Effector memory CD4-positive, alpha-beta T cell (primary cell): ENCODE measurements at places on chromosomes 7 and 10.
A peak's percentile ranks its signal among the peaks of the same experiment; 100 is the strongest.

- no peak overlapping the region for H3K27ac ChIP-seq
- H3K4me3 ChIP-seq = no peak overlapping the region
- no peaks in the 10 kb centered on the region for H3K27me3 ChIP-seq
- no peak for DNase-seq
- H3K36me3 ChIP-seq = no peaks in the 10 kb centered on the region
These were observed 221.8 kb upstream of the PPP1R3A start for GRCh38 chr7:114140561-114140960.

- no peak overlapping the region for H3K27ac ChIP-seq
- no peak overlapping the region for H3K4me3 ChIP-seq
- no peak for DNase-seq
- H3K27me3 ChIP-seq = no peaks in the 10 kb centered on the region
These were observed 660.8 kb downstream of the MAGI2 start for GRCh38 chr7:78792624-78793023.

DNA sequence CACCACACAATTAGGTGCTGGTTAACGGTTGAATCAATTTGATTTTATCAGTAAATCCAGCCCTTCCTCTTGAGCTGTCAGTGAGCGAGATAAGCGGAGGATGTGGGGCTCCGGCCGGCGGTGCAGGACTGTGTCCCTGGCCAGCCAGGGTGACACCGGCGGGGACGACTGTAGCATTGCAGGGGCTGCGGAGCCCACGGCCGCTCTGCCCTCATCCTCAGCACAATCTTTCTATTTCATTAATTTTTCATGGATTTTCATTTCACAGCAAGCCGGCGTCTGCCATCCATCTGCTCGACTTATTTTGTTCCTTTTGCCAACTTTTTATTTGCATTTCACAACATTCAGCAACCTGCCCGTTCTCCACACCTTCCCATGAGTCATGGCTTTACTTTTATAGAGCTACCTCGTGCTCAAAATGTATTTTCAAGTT lies 4.7 kb downstream of the ADARB2 start:
- peaks cover 12% of the 10 kb centered on the region for H3K4me1 ChIP-seq
- DNase-seq = no peak
- no peaks in the 10 kb centered on the region for H3K36me3 ChIP-seq
- peaks cover 9% of the 10 kb centered on the region for H3K27me3 ChIP-seq
- H3K27ac ChIP-seq = no peak overlapping the region

DNA sequence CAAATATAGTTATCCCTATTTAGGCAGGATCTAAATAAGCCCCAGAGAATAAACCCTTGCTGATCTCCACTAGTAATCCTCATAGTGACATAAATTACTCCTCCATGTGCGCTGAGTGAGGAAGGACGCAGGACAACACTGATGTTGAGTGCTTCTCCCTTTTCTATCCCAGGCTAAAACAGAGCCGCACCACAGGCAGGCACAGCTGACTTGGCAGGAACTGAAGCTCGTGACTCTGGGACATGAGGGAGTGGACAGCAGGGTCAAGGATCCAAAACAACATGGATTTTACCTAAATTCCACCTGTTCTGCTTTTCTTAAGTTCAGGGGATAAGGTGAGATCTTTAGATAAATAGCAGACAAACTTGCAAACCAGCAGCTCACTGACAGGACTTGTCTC lies 46.0 kb downstream of the VOPP1 start:
- H3K36me3 ChIP-seq = no peaks in the 10 kb centered on the region
- H3K27ac ChIP-seq = no peak overlapping the region
- H3K4me1 ChIP-seq = peaks cover 10% of the 10 kb centered on the region
- no peak overlapping the region for H3K4me3 ChIP-seq

DNA sequence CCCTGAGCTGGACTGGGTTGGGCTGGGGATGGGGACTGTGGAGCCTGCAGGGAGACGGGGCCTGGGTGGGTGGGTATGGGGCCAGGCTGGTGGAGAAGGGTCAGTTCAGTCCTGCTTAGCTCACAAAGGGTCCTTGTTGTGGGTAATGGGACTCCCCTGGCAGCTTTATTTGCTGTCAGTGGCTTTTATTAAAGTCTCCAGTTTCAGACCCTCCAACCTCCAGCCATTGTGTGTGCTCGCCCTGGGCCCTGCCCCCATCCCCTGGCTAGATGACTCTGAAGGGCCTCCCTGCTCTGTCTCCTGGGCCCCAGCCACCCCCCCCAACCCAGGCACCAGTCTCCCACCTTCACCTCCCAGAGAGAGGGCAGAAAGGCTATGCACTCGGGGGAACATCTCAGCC lies 44.4 kb upstream of the SLF2 start:
- no peaks in the 10 kb centered on the region for H3K4me1 ChIP-seq
- no peak overlapping the region for H3K27ac ChIP-seq
- no peaks in the 10 kb centered on the region for H3K36me3 ChIP-seq
- no peak for DNase-seq
- H3K27me3 ChIP-seq = no peaks in the 10 kb centered on the region
- no peak overlapping the region for H3K4me3 ChIP-seq

- DNase-seq = no peak
- no peak overlapping the region for H3K4me3 ChIP-seq
- H3K4me1 ChIP-seq = no peaks in the 10 kb centered on the region
- H3K36me3 ChIP-seq = no peaks in the 10 kb centered on the region
- no peak overlapping the region for H3K27ac ChIP-seq
- H3K27me3 ChIP-seq = no peaks in the 10 kb centered on the region
These were observed 50.8 kb upstream of the PDZD8 start for GRCh38 chr10:117425974-117426566.

DNA sequence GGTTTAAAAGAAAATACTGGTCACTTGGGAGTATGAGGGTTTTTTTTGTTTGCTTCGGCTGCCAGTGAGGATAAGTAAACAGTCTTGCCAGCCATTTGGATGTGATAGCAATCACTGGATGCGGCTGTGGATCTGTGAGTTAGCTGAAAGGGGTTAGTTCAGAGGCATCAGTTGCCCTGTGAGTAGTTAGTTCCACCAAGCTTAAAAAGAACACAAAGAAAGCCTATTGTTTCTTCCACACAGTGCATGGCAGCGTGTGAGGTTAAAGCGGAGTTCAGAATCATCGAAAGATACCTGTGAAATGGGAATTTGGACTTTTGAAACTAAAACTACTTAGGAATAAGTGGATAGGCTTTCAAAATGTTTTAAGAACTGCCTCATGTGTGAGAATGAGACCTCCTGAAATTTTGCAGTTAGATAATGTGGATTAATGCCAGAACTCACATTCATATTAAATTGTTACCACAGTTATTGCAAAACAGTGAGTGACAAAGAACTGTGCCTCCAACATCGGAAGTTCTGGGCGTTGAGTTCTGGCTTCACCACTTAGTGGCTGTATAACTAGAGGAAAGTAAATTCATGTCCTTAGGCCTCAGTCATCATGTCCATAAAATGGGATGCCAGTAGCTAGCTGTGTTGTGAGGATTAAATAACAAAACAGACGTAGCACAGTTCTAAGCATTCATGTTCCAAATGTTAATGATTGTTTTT lies 31.3 kb downstream of the KIAA1217 start:
- H3K27ac ChIP-seq = no peak overlapping the region
- no peak for DNase-seq
- H3K4me1 ChIP-seq = no peaks in the 10 kb centered on the region
- no peaks in the 10 kb centered on the region for H3K36me3 ChIP-seq
- H3K4me3 ChIP-seq = no peak overlapping the region

GRCh38 chr7:53811555-53812079 lies 730.6 kb upstream of the VSTM2A start:
- no peaks in the 10 kb centered on the region for H3K36me3 ChIP-seq
- no peak overlapping the region for H3K27ac ChIP-seq
- DNase-seq = no peak
- H3K27me3 ChIP-seq = no peaks in the 10 kb centered on the region
- H3K4me3 ChIP-seq = no peak overlapping the region
- H3K4me1 ChIP-seq = no peaks in the 10 kb centered on the region

GRCh38 chr7:137878333-137878961 lies 31.7 kb upstream of the DGKI start:
- no peak for DNase-seq
- H3K36me3 ChIP-seq = peaks cover 51% of the 10 kb centered on the region
- no peaks in the 10 kb centered on the region for H3K27me3 ChIP-seq
- H3K4me1 ChIP-seq = no peaks in the 10 kb centered on the region

GRCh38 chr10:101441541-101442455 lies 87.8 kb downstream of the BTRC start:
- H3K4me3 ChIP-seq = no peak overlapping the region
- DNase-seq = no peak

DNA sequence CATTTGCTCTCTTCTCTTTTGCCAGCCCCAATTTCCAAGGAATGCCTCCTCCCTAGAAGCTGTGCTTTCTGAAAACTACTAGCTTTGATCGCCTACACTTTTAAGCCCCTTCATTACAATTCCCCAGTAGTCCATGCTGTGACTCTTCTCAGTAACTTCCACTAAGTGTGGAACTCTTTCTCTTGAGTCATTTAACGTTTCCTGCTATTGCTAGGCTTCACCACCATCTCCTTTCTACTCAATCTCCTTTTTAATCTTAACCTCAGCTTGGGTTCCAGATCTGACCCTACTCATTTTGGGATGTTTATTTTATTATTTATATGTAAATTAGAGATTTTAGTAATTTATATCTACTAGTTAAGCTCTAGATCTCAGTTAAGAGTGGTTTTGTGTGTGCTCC lies 14.4 kb upstream of the SEMA3D start:
- no peak overlapping the region for H3K27ac ChIP-seq
- no peak overlapping the region for H3K4me3 ChIP-seq
- H3K4me1 ChIP-seq = no peaks in the 10 kb centered on the region

- H3K27me3 ChIP-seq = no peaks in the 10 kb centered on the region
- no peak overlapping the region for H3K27ac ChIP-seq
- no peak overlapping the region for H3K4me3 ChIP-seq
- DNase-seq = no peak
These were observed 123.1 kb downstream of the POLR1F start for GRCh38 chr7:19585761-19586160.

DNA sequence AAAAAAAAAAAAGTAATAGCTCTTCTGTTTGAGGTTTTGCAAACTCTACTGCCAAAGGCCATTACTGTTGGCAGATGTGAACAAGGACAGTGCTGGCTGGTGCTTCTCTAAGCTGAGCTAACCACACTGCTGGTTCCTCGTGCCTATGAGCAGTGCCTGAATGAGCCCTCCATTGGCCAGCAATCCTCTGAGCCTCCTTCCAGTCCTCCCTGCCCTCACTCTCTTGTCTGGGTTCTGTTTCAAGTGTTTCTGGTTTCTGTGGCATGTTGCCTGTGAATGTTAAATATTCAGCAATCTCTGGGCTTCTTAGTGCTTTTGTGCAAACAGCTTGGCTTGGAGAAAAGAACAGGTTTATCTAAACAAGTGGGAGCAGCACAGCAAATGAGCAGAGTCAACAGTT lies 161.3 kb upstream of the AUTS2 start:
- no peak overlapping the region for H3K27ac ChIP-seq
- no peaks in the 10 kb centered on the region for H3K27me3 ChIP-seq
- DNase-seq = no peak
- no peaks in the 10 kb centered on the region for H3K4me1 ChIP-seq
- no peaks in the 10 kb centered on the region for H3K36me3 ChIP-seq

DNA sequence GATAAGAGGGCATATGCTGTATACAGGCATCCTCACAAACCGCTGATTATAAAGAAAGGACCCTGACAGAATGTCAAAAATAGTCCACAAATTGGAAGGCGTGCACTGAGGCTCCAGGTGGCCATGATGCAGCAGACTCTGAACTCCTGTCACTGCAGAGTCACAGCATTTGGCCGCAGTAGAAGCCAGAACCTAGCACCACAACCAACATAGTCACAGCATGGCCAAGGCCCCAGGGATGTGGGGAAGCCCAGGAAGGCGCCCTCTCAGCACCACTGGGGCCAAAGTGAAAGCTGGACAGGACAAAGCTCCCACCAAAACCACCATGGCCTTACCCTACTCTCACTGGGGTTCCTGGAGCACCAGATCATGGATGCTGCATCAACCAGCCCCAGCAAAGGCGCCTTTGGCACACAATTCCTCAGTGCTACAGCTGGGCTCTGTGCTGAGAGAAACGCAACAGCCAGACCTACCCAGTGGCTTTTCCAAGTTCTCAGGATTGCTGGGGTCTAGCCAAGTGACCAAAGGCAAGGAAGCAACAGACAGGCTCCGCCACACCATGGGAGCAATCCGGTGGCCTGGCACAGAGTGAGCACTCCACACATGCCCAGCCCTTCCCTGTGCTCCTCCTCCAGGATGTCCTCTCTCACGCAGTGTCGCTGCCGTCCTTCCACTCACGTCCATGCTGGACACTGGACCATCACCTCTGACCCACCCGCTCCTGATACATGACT lies 60.2 kb downstream of the STK17A start:
- no peak overlapping the region for H3K4me3 ChIP-seq
- DNase-seq = no peak
- H3K4me1 ChIP-seq = peaks cover 44% of the 10 kb centered on the region
- no peaks in the 10 kb centered on the region for H3K27me3 ChIP-seq
- peaks cover 16% of the 10 kb centered on the region for H3K36me3 ChIP-seq

DNA sequence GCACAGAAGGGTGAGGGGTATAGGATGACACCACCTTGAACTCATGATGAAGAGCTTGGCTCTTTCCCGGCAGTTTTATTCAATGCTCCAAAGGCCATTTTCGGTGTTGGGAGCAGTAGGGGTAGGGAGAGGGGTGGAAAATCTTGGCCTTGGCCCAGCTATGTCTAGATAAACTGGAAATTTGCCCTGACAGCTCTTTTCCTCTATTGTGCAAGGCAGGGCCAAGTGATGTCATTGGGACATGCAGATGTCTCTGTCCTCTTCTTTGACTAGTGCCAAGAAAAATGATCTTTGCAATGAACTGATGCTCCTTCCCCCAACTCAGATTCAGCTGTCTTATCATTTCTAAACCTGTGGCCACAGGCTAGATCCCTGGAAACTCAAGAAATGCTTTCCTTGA lies 27.7 kb upstream of the PRKCQ start:
- DNase-seq = no peak
- H3K27me3 ChIP-seq = no peaks in the 10 kb centered on the region
- peaks cover 11% of the 10 kb centered on the region for H3K4me1 ChIP-seq
- peaks cover 14% of the 10 kb centered on the region for H3K36me3 ChIP-seq
- H3K4me3 ChIP-seq = no peak overlapping the region
- peak overlapping the region; percentile 65 for H3K27ac ChIP-seq

DNA sequence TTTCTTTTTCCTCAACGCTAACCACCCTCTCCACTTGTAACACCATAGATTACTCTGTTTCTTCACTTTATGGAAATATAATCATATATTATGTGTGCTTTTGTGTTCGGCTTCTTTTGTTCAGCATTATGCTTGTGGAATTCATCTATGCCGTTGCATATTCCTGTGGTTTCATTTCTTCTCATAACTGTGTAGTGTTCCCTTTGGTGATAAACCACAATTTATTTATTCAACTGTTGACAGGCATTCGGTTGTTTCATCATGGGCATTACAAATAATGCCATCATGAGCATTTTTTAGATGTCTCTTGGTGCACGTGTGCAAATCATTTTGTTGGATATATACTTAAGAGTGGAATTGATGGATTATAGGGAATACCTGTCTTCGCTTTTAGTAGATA lies 12.1 kb downstream of the AVL9 start:
- H3K36me3 ChIP-seq = no peaks in the 10 kb centered on the region
- DNase-seq = no peak
- no peaks in the 10 kb centered on the region for H3K4me1 ChIP-seq
- no peaks in the 10 kb centered on the region for H3K27me3 ChIP-seq

DNA sequence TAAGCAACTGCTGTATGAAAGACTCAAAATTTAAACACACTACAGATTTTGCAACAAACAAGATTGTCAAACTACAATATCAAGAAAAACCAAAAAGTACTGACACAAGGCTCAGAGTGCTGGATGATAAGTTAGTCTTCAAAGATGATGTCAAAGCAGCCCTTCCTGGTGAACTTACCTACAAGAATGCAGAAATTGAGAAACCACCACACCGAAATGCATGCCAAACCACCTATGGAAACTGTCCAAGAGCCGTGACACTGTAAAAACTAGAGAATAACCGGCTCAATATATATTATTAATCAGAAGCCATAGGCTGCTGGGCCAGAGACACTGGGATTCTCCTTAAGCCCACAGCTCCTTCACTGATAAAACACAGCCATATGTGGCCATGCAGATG lies 25.3 kb downstream of the DENND11 start:
- H3K4me1 ChIP-seq = no peaks in the 10 kb centered on the region
- DNase-seq = no peak
- peaks cover 16% of the 10 kb centered on the region for H3K36me3 ChIP-seq
- H3K27ac ChIP-seq = no peak overlapping the region
